T-helper 2 cell (primary cell): ENCODE measurements at places on chromosomes 4 and X.

DNA sequence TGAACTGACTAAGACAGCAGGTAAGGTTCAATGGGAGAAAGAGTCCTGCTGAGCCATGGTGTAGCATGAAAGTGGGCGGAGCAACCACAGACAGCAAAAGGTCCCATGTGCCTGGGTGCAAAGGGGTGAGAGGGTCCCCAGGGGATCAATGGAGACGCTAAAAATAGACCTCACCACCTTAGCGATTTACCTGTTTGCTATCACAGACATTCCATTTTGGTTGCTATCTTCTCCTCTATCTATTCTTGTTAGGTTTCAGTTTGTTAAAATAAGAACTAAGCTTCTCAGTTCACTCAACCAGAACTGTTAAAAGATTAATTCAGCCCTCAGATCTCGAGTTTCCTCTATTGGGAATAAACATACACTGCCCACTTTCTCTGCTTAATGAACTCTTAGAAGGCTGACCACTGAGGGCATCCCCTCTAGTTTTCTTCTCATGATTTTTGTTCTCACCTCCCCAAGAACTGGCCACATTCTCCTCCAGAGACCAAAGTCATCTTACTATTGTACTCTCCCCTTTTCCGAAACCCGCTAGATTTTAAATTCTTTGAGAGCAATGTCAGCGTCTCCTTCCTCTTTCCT lies 136.7 kb downstream of the PARM1 start:
- no peak for DNase-seq

- no peak for DNase-seq
Measured at GRCh38 chrX:137545711-137546651, 19.9 kb upstream of the ZIC3 start.

- no peak for DNase-seq
Measured at GRCh38 chrX:23935106-23935505, 27.3 kb downstream of the CXorf58 start.

- no peak for DNase-seq
Measured at GRCh38 chr4:19924761-19925160, 326.9 kb upstream of the SLIT2 start.

GRCh38 chr4:78058591-78059523 lies 1.7 kb downstream of the FRAS1 start:
- no peak for DNase-seq

DNA sequence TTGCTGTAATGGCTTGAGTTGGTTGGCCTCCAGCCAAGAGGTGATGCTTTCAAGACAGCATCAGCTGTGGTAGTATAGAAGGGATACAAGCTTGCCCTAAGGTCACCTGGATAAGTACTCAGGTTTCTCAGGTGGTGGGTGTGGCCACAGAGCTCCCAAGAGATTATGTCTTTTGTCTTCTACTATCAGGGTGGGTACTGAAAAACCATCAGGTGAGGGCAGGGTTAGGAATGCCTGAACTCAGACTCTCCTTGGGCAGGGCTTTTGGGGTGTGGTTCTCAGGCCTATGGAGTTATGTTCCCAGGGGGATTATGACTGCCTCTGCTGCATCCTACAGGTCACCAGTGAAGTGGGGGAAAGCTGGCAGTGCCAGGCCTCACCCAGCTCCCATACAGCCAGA lies 654.6 kb upstream of the GALNT7 start:
- no peak for DNase-seq
